ENCODE measurements at places on chromosomes 7 and 10. TPM values are rescaled to one million over a fixed set of nuclear protein-coding genes. Genes with fewer than 3 reads are reported as not detected.

- no peaks in the 10 kb centered on the region for H3K4me1 ChIP-seq
- DNase-seq = no peak
- H3K36me3 ChIP-seq = no peaks in the 10 kb centered on the region
- no peak overlapping the region for H3K27ac ChIP-seq
- H3K4me3 ChIP-seq = no peak overlapping the region
These were observed 109.6 kb downstream of the NKX6-2 start for GRCh38 chr10:132676193-132676891.

DNA sequence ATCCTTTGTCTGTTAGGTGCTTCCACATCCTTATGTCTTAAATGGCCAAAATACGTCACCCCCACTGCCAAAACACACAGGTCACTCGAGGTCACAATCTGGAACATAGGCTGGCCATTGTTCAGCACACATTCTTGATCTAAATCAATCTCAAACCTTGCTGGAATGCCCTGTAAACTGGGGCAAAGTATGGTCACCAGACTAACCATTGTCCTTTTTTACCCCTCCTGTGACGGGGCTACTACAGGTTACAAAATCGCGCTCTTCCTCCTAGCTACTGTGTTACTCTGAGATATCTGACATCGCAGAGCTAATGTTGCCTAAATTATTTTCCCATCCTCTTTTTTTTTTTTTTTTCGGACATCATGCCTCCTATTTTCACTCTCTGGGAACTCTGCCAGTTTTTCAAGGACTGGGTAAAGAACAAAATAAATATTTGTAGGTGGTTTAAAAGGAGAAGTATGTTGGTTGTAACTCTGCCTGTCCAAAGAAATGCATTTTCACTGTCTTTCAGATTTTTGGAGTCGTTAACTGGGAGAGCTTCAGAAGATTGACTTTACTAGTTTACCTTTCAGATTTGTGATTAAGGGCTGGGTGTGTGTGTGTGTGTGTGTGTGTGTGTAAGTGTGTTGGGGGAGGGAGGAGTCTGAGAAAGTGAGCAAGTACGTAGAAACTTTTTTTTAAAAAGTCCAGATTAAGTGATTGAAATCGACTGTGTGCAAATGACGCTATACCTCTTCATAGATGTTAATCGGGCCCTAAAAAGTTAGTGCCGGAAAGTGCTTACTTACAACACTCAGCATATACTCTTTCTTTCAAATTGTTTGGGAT is 942 bp upstream of the KIAA1217 start:
- H3K4me3 ChIP-seq = peak overlapping the region; percentile 55
- peaks cover 24% of the 10 kb centered on the region for H3K4me1 ChIP-seq
- H3K27ac ChIP-seq = peak overlapping the region; percentile 85
- H3K36me3 ChIP-seq = no peaks in the 10 kb centered on the region
- no peaks in the 10 kb centered on the region for H3K27me3 ChIP-seq
- peak; percentile 45 for DNase-seq

DNA sequence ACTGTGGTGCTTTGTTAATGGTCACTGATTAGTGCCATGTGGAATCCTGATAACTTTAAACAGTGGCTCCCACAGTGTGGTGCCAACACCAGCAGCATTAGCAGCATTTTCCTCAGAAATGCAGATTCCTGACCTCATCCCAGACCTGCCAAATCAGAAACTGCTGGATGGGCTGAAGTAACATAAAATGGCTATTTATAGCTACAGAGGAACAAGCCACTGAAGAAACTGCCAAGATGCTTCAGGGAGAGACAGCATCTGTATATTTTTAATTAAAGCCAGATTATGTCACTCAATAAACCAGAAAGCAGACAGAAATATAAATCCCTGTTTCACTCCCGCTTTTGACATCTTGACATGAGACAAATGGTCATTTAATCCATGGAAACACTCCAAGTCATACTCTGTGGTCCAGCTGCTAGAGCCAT is 178.5 kb downstream of the AMPH start:
- H3K27me3 ChIP-seq = no peaks in the 10 kb centered on the region
- no peak for DNase-seq
- no peaks in the 10 kb centered on the region for H3K36me3 ChIP-seq
- no peaks in the 10 kb centered on the region for H3K4me1 ChIP-seq

DNA sequence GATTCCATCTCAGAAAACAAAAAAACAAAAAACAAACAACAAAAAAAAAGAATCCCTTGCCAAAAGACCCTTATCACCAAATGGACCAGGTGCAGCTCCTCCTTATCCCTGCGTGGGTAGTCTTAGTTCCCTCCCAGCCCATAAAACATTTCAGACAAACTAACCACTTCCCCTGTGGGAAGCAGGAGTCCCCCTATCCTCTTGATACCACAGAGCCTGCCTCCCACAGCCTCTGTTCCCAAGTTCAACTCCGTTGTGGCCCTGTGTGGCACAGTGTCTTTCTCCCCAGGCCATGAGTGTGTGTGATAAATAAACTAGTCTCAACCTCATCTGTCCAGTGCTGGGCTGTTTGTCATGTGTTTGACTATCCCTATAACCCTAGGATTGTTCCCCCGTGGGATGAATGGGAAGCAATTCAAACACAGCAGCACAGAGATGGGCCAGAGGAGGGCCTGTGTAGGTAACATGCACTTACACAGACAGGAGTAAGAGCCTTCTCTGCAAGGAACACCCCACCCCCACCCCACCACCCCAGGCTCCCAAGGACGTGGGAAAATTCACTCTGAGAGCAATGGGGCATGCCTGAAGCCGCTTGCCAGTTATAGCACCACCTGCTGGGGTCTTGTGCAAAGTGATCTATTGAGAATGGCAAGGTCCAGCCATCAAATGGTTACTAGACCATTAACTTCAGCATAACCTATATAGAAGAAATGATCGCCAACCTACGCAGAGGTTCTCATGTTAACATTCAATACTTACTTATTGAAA is 147.1 kb upstream of the GHITM start:
- H3K36me3 ChIP-seq = no peaks in the 10 kb centered on the region
- no peaks in the 10 kb centered on the region for H3K27me3 ChIP-seq
- peak; percentile 53 for DNase-seq
- H3K27ac ChIP-seq = no peak overlapping the region
- H3K4me3 ChIP-seq = no peak overlapping the region

DNA sequence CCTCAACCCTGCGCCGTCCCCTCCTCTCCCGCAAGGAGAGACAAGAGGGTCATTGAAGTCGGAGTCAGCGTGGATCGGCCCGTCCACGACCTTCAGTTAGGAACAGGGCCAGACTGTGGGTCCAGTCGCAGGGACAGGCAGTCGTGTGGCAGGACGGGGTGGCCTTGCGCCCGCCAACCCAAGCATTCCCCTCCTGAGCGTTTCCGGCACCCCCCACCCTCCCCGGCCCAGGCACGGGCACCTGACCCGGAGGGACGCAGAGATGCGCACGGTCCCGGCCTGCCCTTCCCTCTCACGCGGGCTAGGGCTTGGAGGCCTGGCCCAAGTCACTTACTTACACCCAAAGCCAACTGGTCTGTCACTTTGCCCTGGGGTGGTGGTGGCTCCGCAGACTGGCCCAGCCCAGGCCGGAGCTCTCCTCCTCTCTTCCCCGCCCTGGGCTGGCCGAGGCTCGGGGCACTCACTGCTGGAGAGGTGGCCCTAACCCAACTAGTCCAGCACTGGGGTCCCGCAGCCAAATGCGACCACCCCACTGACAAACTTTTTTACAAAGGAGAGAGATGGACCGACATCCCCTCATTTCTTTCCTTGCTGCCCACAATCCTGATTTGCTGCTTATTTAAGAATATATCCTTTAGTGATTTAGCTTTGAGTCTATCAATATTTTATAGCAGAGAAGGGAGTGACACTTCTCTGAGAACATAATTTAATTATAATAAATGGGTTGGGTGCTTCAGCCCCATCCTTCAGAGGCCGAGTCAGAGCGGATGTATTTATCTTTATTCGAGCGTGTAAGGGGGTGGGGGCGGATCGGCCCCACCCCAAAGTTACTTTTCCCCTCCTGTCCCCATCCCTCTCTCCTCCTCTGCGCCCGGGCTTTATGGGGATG is 1.2 kb upstream of the UNCX start:
- no peak for DNase-seq
- H3K4me3 ChIP-seq = no peak overlapping the region
- H3K27ac ChIP-seq = no peak overlapping the region

GRCh38 chr7:34087892-34088891 is 182.9 kb downstream of the BMPER start:
- no peaks in the 10 kb centered on the region for H3K27me3 ChIP-seq
- H3K27ac ChIP-seq = no peak overlapping the region
- no peak overlapping the region for H3K4me3 ChIP-seq

- peaks cover 52% of the 10 kb centered on the region for H3K4me1 ChIP-seq
- H3K27ac ChIP-seq = peak overlapping the region; percentile 61
- no peak overlapping the region for H3K4me3 ChIP-seq
- H3K27me3 ChIP-seq = no peaks in the 10 kb centered on the region
These were observed 3.0 kb downstream of the ZYX start for GRCh38 chr7:143384148-143384547.

GRCh38 chr10:132752378-132752777 is 33.6 kb downstream of the NKX6-2 start:
- no peak overlapping the region for H3K4me3 ChIP-seq
- no peaks in the 10 kb centered on the region for H3K36me3 ChIP-seq
- H3K27ac ChIP-seq = no peak overlapping the region
- no peaks in the 10 kb centered on the region for H3K4me1 ChIP-seq

GRCh38 chr10:69272624-69273023 is 5.7 kb upstream of the HK1 start:
- H3K4me3 ChIP-seq = no peak overlapping the region
- no peak for DNase-seq
- no peak overlapping the region for H3K27ac ChIP-seq
- H3K27me3 ChIP-seq = no peaks in the 10 kb centered on the region
- H3K4me1 ChIP-seq = no peaks in the 10 kb centered on the region

DNA sequence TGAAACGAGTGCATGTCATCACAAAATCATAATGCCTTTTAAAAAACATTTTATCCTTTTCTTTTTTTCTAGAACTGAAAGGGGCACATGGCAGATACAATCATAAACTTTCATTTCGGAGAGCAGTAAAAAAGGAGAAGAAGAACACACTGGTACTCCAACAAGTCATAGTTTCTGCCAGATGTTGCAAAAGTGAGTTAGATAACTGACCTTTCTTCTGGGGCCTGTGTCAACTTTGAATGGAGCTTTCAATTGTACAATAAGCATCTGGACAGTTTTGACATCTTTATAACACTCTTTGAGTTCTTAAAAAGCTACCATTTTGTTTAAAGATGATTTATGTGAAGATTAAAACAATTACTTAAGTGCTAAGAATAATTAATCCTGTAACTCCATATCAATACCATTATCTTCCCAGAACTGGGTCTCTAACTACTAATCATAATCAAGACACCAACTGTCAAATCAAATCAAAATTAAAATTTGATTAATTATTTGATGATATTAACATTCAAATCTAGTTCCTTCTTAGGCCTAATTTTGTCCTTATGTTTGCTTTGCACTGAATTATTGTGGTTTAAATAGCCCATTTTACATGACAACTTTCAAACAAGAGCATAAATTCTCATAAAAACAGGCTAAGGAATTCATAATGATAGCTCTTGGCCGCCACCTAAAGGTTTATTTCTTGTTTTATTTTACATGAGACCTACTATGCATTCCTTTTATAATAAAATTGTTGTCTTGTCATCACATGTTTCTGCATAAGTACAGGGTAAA is 19.5 kb upstream of the ITGB8 start:
- H3K4me3 ChIP-seq = no peak overlapping the region
- H3K27ac ChIP-seq = no peak overlapping the region
- H3K27me3 ChIP-seq = no peaks in the 10 kb centered on the region
- H3K36me3 ChIP-seq = no peaks in the 10 kb centered on the region
- H3K4me1 ChIP-seq = peaks cover 10% of the 10 kb centered on the region
- DNase-seq = no peak

DNA sequence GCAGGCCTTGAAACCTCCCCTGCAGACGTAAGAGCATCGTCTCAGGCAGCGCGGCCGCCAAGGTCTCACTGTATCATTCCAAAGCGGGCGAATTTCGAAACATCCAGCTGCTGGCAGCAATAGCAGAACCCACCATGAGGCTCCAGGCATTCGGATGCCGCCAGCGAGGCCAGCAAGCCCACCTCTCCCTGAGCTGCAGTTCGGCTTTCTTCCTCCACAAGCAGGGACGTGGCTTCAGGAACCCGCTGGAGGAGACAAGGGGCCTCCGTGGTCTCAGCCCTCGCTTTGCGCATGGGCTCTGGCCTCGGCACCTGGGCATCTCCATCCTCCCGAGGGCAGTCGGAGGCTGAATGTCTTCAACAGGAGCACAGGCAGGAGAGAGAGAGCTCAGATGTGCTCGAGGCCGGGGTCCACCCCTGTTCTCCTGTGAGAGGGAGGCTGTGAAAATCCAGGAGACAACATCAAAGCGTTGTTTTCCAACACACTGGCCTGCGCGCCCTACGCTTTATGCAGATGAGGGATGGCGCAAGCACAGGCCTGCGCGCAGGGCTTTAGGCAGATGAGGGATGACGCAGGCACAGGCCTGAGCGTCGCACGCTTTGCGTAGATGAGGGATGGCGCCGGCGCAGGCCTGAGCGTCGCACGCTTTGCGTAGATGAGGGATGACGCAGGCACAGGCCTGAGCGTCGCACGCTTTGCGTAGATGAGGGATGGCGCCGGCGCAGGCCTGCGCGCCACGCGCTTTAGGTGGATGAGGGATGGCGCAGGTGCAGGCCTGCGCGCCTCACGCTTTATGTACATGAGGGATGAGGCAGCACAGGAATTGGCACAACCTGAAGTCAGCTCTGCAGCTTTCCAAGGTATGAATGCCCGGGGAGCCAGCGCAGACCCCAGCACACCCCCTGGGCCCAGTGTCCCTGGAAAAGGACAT is 103.2 kb downstream of the WDR37 start:
- no peaks in the 10 kb centered on the region for H3K36me3 ChIP-seq
- H3K27me3 ChIP-seq = no peaks in the 10 kb centered on the region
- H3K27ac ChIP-seq = no peak overlapping the region
- no peaks in the 10 kb centered on the region for H3K4me1 ChIP-seq
- peak; percentile 52 for DNase-seq

DNA sequence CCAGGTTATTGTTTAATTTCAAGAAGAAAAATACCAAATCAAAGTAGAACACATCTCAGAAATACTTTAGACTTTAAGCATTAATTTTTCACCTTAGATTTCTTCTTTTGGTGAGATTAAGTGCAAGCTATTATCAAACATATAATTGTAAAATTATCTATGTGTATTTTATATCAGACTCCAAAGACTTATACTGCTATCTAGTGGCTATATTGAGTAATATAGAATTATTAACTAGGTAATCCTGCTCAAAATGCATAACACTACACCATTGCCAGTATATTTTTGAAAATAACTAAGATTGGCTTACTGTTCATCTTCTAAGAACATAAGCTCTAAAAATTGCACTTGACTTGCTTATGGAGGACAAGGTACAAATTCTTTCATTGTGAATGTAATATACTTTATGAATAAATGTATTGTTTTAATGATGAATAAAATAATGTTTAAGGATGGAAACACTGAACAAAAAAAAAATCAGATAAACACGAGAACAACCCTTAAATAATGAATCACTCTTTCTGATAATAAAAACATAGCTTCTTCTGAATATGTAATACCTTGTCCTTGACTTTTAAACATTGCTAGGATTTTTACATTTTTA is 86.7 kb upstream of the GNAI1 start:
- no peak for DNase-seq
- H3K36me3 ChIP-seq = no peaks in the 10 kb centered on the region
- H3K4me3 ChIP-seq = no peak overlapping the region

The SUN3 gene
- 12.8 TPM for total RNA-seq

The PON3 gene
- 27.2 TPM for total RNA-seq

The KLLN gene
- 3.9 TPM for total RNA-seq

The CYCS gene
- total RNA-seq = 38.5 TPM

The SPDYE6 gene
- 2.3 TPM for total RNA-seq

The OR2A12 gene
- total RNA-seq = 0.06 TPM

The PON2 gene
- total RNA-seq = 138 TPM
